Activated naive CD8-positive, alpha-beta T cell treated with anti-CD3 and anti-CD28 coated beads for 36 hours (primary cell): ENCODE measurements at places on chromosomes 11 and 22. TPM values are rescaled to one million over a fixed set of nuclear protein-coding genes. Genes with fewer than 3 reads are reported as not detected.

The VSIG2 gene
- total RNA-seq: 0.18 TPM

- no peak overlapping the region for H3K4me3 ChIP-seq
- peaks cover 5% of the 10 kb centered on the region for H3K27me3 ChIP-seq
- no peaks in the 10 kb centered on the region for H3K36me3 ChIP-seq
- no peaks in the 10 kb centered on the region for H3K4me1 ChIP-seq
- no peak overlapping the region for H3K27ac ChIP-seq
These were observed 167.0 kb downstream of the DSCAML1 start for GRCh38 chr11:117629891-117630538.

The CDC42BPG gene
- 0.46 TPM for total RNA-seq

GRCh38 chr11:112523951-112524350, 263.3 kb upstream of the PLET1 start:
- no peak overlapping the region for H3K27ac ChIP-seq
- peaks cover 6% of the 10 kb centered on the region for H3K4me1 ChIP-seq
- peaks cover 15% of the 10 kb centered on the region for H3K27me3 ChIP-seq
- H3K4me3 ChIP-seq: no peak overlapping the region
- H3K36me3 ChIP-seq: no peaks in the 10 kb centered on the region

- no peak overlapping the region for H3K4me3 ChIP-seq
- no peak overlapping the region for H3K27ac ChIP-seq
- H3K4me1 ChIP-seq: no peaks in the 10 kb centered on the region
These were observed 74.1 kb downstream of the PARVB start for GRCh38 chr22:44098021-44098739.
